Fibroblast of upper back skin (primary cell): ENCODE measurements at places on chromosomes 3 and 15.

GRCh38 chr3:85586018-85586417, 627.2 kb downstream of the CADM2 start:
- no peak for DNase-seq

GRCh38 chr15:36358094-36358493, 221.3 kb upstream of the CDIN1 start:
- DNase-seq: peak; percentile 93

DNA sequence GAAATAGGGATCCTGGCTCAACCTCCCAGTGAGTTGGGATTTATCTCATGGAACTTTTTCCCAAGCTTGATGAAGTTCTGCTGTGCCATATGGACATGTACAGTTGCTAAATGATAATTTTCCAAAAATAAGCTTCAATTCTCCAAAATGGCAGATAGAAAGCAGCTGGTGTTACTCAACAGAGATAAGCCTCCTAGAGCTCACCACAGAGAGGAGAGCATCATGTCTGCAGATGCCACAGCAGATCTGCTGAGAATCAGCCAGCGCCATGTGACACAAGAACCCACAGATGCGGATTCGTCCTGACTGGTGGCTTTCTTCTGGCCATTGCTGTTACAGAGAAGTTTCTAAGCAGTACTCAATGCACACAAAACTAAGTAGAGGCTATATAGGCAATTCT, 50.6 kb downstream of the AGTR1 start:
- no peak for DNase-seq

GRCh38 chr3:195260280-195260905, 10.6 kb downstream of the XXYLT1 start:
- DNase-seq: no peak

- DNase-seq: no peak
These were observed 1.1 kb downstream of the PARP6 start for GRCh38 chr15:72271221-72271620.

DNA sequence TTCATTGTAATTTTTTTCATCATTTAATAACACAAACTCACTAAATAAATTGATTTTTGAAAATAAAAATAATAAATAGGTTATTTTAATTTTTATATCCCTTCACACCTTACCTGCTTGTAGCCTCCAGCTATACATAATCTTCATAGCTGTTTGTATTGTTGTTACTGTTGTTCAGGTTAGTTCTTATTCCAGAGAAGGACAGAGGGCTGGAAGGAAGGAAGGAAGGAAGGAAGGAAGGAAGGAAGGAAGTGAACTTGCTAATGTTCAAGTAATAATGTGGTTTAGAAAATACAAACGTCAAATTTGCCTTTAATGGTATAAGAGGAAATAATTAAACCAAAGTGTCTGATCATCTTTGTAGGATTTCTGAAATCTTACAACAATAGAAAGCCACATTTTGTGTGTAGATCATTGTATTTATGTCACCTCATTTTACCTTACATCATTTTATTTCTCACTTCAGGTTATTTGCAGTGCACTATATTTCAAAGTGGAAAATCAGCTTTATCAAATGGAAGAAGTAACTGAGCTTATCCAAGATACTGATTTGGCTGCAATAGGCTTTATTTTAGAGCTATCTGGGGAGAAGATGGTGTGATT, 660.0 kb upstream of the CCDC54 start:
- no peak for DNase-seq

DNA sequence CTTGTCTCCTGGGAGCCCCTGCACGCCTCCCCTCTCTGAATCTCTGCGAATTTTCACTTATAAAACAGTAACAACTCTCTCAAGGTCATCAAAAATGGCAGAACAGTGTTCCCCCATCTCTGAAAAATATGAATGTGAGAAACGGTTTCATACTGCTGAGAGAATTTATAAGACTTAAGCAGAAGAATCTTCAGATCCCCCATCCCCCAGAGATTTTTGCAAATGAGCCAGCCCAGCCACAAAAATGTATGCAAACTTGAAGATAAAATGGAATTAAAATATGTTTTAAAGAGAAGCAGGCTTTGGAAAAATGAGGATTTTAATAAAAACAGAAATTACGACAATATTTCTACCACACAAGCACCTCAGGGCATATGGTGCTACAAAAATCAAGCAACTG, 173.0 kb downstream of the STT3B start:
- peak; percentile 65 for DNase-seq

DNA sequence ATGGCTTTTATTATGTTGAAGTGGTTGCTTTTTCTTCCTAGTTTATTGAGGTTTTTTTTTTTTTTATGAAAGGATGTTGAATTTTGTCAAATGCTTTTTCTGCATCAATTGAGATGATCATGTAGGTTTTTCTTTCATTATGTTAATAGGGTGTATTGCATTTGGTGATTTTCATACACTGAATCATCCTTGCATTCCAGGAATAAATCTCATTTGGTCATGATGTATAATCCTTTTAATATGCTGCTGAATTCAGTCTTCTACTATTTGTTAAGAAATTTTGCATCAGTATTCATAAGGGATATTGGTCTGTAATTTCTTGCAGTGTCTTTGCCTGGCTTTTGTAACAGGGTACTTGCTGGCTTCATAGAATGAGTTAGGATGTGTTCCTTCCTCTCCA, 11.5 kb upstream of the CLRN1 start:
- DNase-seq: peak; percentile 36

DNA sequence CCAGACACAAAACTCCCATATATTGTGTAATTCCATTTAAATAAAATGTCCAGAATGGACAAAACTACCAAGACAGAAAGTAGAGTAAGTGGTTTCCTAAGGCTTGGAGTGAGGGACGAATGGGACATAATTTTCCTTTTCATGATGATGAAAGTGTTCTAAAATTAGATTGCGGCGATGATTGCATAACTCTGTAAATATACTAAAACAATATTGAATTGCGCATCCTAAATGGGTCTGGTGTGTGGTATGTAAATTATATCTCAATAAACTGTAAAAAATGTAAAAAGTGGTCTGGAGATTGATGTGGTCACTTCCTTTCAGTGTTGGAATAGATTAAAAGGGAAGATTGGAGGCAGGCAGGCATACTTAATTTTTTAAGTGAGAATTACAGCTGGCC, 105.9 kb upstream of the KCNAB1 start:
- no peak for DNase-seq

- peak; percentile 98 for DNase-seq
These were observed 41.8 kb downstream of the SMAD3 start for GRCh38 chr15:67107014-67107812.

DNA sequence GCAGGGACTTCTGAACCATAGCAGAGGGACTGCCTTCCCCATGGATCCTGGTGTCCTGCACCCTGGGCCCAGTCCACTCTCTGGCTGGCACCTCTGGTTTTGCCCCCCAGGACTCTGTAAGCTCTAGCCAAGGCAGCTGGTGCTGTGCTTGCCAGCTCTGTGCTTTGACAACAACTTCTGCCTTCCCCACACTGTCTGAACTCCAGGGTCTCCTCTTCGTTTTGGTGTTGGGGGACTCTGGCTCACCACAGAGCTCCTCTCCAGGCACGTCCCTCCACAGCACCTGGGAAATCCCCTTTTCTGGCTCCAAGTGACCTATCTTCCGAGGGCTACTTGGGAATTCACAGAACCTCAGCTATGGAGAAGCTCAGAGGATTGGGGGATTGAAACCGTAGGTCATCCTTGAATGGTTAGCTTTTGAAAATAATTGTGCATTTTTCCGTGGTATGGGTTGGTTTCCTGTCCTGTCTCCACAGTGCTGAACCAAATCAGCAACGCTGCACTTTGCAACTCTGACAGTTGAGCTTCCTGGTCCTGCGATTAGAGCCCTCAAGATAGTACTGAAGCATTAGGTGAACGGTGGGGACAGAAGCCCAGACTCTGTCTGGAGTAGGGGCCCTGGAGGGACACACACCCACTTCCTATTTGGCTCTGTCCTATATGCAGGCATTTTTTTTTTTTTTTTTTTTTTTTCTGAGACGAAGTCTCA, 152.4 kb downstream of the APBA2 start:
- DNase-seq: no peak

DNA sequence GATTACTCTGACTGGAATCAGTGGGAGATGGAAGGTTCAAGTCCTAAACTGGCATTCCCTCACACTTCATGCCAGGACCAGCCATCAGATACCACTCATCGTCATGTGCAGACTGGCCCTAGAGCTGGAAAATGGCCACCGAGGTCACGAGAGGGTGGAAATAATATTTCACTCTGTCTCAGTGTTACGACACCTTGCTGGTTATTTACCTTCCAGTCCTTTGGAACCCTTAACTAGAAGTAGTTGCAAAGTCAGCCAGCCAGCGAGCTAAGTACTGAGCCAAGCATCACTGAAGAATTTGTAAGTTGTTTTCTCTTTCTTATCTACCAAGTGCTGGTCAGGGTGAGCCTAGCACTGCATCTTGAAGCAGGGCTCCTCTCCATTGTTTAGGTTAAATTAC, 309.9 kb upstream of the RASGRP1 start:
- no peak for DNase-seq

DNA sequence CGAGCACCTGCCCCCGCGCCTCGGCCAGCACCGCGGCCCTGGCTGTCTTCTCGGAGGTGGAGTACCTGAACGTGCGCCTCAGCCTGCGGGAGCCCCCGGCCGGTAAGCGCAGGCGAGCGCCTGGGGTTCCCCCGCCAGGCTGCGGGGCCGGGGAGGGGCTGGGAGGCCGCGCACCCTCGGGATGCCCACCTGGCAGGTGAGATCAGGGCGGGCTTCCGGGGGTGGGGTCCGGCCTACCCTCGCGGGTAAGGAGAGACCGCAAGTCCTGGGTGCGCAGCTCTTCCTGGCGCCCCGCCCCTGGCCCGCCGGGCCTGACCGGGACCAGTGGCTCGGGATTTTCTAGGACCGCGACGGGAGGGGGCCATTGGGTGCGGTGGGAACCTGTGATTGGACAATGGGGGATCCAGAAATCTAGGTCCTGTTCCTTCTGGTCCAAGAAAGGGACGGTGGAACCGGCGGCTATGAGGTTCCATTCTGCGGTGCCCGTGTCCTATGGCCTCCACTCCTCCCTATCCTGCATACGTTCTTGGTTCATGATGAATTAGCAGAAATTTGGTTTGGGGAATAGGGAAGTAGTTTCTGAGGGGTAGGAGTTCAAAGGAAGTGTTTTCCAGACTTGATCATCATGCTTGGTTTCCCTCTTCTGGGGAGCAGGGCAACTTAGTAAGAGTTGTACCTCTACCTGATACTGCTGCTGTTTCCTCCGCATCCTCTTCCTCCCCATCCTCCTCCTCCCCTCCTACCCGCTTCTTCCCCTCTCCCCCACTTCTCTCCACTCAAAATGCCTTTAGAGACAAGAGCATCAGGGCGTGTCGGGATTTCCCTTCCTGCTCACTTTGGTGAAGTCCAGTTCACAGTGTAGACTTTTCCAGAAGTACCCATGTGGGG, 808 bp downstream of the ARRDC4 start:
- DNase-seq: no peak

DNA sequence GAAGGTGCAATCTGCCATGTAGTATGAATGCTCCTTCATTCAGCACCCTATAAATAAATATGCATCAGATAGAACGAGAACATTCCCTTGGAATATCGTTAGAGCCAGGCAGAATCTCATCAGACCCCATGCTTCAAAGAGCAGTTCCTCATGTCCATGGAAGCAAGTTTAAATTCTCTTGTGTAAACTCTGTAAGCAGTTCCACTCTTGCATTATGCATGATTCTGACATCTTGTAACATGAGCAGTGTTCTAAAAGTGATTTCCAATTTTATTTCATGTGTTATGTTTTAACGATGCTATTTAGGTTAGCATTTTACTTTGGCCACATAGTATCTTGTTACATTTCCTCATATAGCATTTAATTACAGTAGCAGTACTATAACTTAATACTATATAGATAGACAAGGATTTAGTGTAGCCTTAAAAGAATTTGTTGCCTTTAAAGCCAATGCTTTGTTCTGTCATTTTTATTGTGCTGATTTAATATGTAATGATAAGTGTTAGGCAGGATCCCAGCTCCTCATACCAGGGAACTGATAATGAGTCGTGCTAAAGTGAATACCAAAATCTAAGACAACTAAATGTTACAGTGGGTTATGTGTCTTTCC, 161.2 kb upstream of the NECTIN3 start:
- no peak for DNase-seq

- DNase-seq: no peak
These were observed 7.9 kb downstream of the AEN start for GRCh38 chr15:88629071-88629470.

- no peak for DNase-seq
These were observed 41.8 kb downstream of the MCF2L2 start for GRCh38 chr3:183386651-183387050.

DNA sequence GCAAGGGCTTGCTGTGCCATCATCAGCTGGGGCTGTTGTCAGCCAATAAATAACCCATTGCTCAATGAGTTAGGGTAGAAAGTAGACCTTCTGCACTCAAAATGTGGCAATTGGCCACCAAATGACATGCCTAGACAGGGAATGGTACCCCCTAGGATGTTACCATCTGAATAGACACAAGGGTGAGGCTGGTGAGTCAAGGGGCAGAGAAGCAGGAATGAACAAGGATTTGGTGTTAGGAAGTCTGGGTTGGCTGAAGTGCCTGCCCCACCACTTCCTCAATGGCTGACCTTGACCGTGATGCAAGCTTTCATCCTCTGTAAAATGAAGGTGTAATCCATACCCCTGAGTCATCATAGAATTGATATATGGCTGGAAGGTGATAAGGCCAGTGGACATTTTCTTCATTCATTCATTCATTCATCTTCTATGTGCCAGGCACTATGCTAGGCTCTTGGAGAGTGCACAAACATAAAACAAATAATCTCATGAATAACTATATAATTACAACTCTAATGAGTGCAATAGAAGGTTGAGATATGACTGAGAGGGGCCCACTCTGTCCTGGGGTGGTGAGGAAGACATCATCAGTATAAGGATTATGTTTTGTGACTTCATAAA, 4.4 kb upstream of the CA12 start:
- no peak for DNase-seq

- DNase-seq: no peak
These were observed 176.0 kb downstream of the KCNMB2 start for GRCh38 chr3:178712247-178712646.

GRCh38 chr3:155356594-155357370, 63.3 kb upstream of the STRIT1 start:
- DNase-seq: peak; percentile 9

DNA sequence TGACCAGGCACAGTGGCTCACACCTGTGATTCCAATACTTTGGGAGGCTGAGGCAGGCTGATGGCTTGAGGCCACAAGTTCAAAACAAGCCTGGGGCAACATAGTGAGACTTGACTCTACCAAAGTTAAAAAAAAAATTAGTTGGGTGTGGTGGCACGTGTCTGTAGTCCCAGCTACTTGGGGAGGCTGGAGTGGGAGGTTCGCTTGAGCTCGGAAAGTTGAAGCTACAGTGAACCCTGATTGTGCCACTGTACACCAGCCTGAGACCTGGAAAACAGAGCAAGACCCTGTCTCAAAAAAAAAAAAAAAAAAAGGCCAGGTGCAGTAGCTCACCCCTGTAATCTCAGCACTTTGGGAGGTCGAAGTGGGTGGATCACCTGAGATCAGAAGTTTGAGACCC, 3.1 kb downstream of the CDC25A start:
- DNase-seq: no peak

- DNase-seq: no peak
These were observed 78.8 kb downstream of the DLG1 start for GRCh38 chr3:197219619-197220018.

- no peak for DNase-seq
These were observed 124.3 kb upstream of the LSAMP start for GRCh38 chr3:116569611-116570010.

GRCh38 chr3:161430307-161430706, 59.0 kb upstream of the SPTSSB start:
- DNase-seq: no peak

- no peak for DNase-seq
These were observed 54.5 kb downstream of the IQSEC1 start for GRCh38 chr3:13018561-13019242.

- no peak for DNase-seq
These were observed 45.5 kb downstream of the TMEM39A start for GRCh38 chr3:119417771-119418512.

GRCh38 chr15:29087521-29088285, 181.9 kb downstream of the NSMCE3 start:
- no peak for DNase-seq
